Endothelial cell (in vitro differentiated cells): ENCODE measurements at places on chromosomes 7 and 10. TPM values are rescaled to one million over a fixed set of nuclear protein-coding genes. Genes with fewer than 3 reads are reported as not detected.

DNA sequence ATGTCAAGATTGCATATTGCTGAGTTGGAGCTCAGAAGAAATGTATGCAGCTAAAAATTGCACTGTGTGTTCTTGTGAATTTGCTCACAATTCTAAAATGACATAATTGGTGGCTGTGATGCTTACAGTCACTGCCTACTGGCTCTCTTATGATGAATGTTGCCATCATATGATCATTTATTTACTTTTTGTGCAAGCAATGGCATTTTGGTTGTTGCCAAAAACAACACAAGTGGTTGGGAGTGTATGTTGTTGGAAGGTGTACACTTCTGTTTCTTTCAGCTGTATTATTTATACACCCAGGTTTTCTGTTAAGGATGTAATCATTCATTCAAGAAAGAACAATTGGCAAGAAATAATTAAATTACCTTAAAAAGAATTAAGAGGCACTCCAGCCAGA is 28.9 kb downstream of the PON1 start:
- no peak for DNase-seq

GRCh38 chr10:78933828-78934531 is 134.8 kb upstream of the ZMIZ1 start:
- DNase-seq: no peak

DNA sequence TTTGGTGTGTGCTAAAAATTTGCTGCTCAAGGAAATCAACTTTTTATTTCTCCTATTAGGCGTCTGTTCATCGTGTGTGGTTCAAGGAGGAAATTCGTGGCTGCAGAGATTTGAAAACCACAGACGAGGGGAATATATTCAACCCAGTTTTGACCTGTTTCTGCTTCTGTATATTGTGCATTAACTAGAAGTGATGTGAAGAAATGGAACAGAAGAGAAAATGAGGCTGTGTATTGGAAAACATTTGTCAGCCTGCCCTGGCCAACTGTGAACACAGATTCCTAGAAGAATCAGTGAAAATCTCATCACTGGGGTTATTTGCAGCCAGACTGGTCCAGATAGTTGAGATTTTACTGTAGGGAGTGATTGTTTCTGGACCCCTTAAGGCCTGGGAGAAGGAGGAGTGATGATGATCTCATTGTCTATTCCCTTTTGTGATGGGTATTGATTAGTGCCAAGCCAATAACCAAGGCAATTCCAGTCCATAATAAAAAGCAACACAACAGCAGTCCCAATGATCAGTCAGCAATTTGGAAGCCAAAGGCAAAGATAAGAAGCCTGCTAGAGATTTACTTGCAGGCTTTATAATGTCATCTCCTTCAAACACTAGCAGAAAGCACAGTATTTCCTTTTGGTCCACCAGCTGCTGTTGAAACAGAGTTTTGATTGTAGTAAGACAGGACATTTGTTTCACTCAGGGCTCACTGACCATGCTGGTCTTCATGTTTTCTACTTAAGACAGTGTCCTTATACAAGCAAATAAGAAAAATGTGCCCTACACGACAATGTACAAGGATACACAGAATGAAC is 339.4 kb downstream of the PRPF18 start:
- DNase-seq: no peak

GRCh38 chr7:45184326-45185027 is 26.9 kb downstream of the RAMP3 start:
- no peak for DNase-seq

DNA sequence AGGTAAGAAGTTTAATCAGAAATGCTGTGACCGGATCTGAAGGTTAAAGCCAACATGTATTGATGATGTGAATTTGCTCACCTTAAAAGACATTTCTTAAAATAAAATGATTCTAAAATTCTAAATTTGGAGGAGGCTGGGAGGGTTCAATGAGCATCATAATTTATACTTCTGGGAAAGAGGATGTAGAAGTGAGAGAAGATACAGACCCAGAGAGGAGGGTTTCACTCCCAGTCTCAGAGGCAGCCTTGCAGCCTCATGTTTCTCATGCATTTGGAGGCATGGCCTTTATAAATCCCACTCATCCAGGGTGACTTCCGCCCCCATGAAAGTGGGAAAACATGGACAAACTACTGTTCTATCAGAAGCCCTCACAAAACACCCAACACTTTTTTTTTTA is 305.6 kb upstream of the PITRM1 start:
- DNase-seq: no peak

- no peak for DNase-seq
Measured at GRCh38 chr7:99011341-99011705, 132.6 kb downstream of the SMURF1 start.

TLL2 gene
- 0.41 TPM for total RNA-seq

- peak; percentile 73 for DNase-seq
Measured at GRCh38 chr10:79242620-79243152, 104.6 kb upstream of the PPIF start.

DNA sequence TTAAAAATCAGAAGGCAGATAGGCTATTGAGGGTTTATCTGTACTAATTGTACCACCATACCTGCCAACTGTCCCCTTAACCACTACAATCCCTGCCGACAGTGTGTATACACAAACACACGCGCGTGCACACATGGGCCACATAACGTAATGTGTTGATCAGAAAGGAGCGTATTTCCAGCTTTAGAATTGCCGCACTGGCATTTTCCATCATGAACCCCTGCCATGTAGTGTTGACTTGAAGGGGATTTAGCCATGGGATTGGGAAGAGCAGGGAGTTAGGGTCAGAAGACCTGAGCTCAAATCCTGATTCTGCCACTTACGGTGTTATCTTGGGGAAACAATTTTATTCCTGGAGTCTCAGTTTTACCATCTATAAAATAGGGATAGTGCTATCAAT is 158.9 kb downstream of the TCF7L2 start:
- DNase-seq: no peak

PDZD8 gene
- total RNA-seq: 25.6 TPM

- no peak for DNase-seq
Measured at GRCh38 chr7:14018751-14019150, 29.3 kb upstream of the ETV1 start.

GRCh38 chr7:127177156-127177555 is 75.6 kb downstream of the GRM8 start:
- no peak for DNase-seq

DNA sequence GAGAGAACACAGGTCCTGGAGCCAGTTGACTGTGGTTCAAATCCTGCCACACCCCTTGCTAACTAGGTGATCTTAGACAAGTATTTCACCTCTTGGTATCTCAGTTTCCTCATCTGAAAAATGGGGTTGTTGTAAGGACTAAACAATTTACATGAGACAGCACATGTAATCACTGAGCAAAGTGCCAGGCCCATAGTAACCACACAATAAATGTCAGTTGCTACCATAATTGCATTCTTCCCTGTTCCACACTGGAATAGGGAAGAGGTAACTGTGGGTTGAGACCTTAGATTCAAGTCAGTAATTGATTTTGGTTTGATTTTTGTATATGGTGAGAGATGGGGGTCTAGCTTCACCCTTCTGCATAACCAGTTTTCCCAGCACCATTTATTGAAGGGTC is 91.4 kb upstream of the PDLIM1 start:
- DNase-seq: no peak

DGKI gene
- 0.69 TPM for total RNA-seq

EPHA1 gene
- 7.1 TPM for total RNA-seq

- DNase-seq: no peak
Measured at GRCh38 chr7:123522066-123522465, 12.3 kb downstream of the IQUB start.

EPHB4 gene
- 288 TPM for total RNA-seq

FGFR2 gene
- 15.3 TPM for total RNA-seq

- no peak for DNase-seq
Measured at GRCh38 chr7:47471358-47471703, 110.6 kb downstream of the TNS3 start.

DNA sequence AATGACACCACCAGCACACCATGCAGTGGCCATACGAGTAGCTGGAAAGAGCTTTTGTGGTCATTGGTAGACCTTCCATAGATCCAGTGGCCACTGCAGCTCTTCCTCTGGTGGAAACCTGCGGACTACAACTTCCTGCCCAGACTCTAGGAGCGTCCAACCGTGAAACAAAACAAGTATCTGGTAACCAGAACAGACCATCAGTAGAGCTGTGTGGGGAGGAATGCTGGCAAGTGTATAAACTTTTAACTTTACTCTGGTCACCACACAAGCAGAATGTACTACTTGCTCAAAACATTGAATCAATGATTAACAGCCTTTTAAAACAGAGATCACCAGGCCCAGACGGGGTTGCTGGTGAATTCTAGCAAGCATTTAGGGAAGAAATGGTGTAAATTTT is 154.7 kb upstream of the DGKB start:
- no peak for DNase-seq

TMEM178B gene
- 0.28 TPM for total RNA-seq

RAPGEF5 gene
- total RNA-seq: 135 TPM

CYP2C19 gene
- total RNA-seq: not detected

GRCh38 chr7:44338600-44338999 is 13.2 kb upstream of the CAMK2B start:
- no peak for DNase-seq

BUB3 gene
- 107 TPM for total RNA-seq

DNA sequence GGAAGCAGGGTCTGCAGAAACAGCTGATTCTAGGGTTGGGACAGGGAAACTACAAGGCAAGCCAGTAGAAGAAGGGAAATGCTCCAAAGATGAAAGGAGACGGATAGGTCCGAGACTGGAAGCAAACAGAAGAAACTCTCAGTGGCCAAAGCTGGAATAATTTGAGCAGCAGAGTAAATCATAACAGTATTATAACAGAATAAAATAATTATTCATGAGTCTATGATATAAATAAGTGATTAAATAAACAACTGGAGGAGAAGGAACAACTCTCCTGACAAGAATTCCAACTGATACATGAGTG is 27.6 kb downstream of the EZH2 start:
- no peak for DNase-seq

DNA sequence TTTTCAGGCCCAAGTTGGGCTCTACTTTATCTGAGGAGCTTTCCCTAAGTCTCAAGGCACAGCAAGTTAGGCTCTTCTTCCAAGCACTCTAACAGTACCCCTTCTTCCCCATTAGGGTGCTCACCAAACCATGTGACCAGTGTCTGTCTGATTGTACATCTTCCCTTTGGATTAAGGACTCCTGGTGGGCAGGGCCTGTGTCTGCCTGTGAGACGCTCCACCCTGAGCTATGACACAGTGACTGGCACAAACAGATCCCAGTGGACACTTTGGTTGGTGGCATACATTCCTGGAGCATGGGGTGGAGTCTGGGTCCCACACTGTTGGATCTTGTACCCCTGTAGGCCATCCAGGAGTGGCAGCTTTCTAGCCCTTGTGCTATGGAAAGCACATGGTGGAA is 23.8 kb downstream of the PLPP4 start:
- DNase-seq: no peak

DNA sequence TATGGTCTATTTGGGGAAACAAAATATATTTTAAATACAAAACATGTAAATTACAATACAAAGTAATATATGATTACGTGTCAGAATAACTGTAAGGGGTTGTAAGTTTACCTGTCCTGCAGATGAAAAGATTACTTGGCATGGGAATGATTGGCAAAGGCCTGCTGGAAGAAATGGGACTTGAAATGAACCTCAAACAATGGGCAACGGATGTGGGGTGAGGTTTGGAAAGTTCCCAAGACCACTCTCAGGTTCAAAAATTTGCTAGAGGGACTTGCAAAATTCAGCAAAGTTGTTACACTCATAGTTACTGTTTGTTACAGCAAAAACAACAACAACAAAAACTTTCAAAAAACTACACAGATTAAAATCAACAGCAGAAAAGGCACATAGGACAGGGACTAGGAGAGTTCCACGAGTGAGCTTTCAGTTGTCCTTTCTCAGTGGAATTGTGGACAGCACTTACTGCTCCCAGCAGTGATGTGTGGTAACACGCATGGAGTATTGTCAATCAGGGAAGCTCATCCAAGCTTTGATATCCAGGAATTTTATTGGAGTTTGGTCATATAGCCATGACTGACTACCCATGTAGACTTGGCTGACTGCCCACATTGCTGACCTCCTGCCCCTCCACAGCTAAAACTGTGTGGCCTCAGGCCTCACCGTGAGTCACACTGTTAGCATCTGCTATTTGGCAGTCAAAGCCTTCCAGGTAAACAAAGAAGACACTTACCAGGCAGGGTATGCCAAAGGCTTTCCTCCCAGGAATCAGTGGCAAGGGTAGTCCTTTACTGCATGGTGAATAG is 43.8 kb downstream of the EXOC6 start:
- DNase-seq: no peak

- no peak for DNase-seq
Measured at GRCh38 chr10:1291178-1292090, 235.2 kb downstream of the WDR37 start.

DNA sequence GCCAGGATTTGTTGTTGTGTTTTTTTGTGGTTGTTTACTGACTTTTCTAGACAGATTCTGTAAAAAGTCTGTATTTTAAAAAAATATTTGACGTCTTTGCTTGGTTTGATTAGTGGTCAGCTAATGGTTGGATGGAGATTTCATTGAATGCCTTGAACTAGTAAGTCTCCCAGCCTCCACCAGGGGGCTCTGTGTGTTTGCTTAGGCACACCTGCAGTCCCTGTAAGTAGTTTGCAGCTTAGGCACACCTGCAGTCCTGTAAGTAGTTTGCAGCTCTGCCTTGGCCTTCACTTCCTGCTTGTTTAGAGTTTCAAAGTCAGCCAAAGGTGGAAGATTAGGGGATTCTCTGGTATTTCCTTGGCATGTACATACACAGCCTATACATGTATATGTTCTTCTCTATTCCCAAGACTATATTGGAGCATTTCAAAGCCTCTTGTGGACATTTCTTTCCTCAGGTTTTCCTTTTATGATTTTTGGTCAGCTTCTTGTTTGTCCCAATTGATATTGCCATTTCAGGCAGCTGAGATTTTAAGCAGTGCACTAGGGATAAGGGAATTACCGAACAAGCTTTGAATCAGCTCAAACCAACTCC is 101.6 kb downstream of the CCSER2 start:
- peak; percentile 70 for DNase-seq

DNA sequence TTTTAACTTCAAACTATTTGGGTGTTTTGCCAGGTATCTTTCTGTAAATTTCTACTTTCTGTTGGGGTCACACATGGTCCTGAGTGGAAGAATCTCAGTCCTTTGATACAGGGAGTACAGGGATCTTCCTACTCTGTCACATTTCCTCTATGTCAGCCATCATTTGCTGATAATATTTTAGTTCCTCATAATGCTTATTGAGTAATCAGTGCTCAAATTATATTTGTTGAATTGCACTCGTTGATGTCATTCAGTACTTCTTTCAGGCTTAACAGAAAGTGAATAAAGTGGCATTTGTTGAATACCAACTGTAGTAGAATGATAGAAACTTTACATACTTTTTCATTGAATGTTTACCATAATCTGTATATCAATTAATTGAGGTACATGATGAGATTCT is 31.9 kb downstream of the WDR11 start:
- DNase-seq: no peak

ANKRD2 gene
- total RNA-seq: 0.33 TPM

DNA sequence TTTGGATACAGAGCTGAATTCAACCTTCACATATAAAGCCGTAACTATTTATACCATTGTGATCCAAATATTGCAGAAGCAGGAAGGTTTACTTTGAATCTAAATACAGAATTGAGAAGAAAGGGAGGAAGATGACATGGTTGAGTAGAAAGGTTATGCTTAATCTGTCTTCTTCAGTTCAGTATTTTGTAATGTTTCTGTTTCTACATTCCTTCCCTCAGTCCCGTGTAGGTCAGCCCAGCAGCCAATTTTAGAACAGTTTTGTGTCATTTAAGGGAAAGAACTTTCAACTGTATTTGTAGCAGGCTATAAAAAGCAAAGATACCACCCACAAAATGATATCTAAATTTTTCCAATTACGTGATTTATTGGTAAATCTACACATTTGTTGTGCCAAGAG is 97.4 kb downstream of the CPED1 start:
- DNase-seq: no peak

GRCh38 chr10:101968286-101968939 is 87.6 kb downstream of the ARMH3 start:
- DNase-seq: no peak
